Trophoblast cell (in vitro differentiated cells and primary cell): ENCODE measurements at places on chromosomes 1 and 21.

DNA sequence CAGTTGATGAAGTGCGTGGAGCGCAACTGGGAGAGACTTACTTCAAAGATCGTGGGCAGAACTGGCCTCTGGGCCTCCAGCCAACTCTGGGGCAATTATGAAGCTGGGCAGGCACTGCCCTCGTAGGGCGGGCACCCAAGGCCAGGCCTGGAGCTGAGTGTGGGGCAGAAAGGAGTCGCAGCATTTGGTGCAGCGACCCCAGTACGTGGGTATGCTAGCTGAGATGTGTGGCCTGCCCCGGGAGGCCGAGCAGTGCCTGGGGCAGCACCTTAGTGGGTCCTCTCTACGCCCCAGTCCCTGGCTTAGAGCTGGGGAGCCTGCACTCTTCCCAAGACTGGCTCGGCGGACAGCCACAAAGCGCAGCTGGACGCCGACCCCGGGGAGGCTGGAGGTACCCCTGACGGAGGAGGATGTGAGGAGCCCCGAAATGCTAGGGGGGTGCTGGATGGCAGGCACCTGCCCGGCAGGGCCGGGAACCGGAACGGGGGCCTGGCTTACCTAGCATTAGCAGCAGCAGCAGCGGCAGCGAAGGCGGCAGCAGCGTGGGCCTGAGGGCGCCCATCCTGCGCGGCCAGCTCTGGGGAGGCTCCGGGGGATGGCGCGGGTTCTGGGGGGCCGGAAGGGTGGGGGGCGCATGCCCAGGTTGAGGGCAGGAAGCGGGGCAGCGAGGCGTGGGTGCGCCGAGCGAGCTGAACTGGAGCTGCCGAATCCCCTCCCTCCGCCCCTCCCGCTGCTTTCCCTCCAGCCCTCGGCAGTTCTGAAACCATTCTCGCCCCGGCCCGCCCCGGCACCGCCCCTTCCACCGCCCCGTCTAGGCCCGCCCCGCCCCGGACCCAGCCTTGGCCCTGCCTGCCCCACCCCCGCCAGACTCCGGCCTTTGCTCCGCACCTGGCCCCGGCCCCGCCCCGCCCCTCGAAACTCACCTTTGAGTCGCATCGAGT lies at the start of gene IGSF8:
Gene IGSF8, minus strand, starts transcription at position 709 of the 941 bp plus-strand sequence. Its CDS starts 147 bp downstream, at position 562.
- DNase-seq: peak; percentile 54

GRCh38 chr1:91603409-91603808 lies 102.8 kb downstream of the CDC7 start:
- no peak for DNase-seq

DNA sequence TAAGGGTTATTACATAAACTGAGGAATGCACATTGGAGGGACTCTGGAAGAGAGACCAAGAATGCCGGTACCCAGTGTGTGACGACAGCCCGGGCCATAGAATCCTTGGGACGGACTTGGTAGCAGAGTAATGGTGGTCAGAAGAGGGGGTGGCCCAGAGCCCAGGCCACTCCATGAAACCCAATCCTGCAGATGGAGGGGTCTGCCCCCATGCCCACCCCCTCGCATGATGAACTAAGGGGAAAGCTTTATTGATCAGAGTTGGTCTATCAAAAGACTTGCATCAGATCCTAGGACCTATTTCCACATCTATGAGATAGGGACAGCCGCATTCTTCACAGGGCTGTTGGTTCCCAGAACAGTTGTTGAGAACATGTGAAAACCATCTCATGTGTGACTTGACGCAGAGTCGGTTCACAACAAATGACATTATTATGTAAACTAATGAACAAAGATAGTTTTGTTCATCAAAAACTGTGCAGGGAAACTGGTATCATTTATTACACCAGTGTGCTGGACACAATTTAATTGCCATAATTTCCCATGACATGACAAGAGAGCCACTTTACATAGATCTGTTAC lies 21.5 kb upstream of the SDC3 start:
- peak; percentile 40 for DNase-seq

GRCh38 chr1:246351721-246352120 lies 155.4 kb downstream of the SMYD3 start:
- DNase-seq: no peak

DNA sequence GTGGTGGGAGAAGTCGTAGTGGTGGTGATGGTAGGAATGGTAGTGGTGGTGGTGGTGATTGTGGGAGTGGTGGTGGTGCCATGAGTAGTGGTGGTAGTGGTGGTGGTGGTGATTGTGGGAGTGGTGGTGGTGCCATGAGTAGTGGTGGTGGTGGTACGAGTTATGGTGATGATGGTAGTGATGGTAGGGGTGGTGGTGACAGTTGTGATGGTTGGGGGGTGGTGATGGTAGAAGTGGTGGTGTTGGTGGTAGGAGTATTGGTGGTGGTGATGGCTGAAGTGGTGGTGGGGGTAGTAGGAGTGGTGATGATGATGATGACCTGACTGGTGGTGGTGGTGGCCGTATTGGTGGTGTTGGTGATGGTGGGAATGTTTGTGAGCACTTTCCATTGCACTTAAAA lies 107.1 kb downstream of the DISC1 start:
- no peak for DNase-seq

DNA sequence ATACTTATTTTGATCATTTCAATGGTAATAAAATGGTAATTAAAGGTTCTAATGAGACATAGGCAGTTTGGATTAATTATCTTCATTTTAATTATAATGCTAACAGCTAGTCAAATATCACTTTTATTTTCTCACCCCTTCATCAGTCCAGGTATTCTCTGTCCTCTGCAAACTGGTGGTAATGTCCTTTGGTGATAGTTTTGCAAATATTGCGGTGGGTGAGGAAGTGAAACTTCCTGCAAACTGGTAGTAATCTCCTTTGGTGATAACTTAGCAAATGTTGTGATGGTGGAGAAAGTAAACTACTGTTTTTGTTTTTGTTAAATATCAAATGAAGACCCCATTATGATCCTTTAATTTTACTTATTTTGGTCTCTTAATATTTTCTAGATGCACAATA lies 209.0 kb downstream of the AMY1C start:
- no peak for DNase-seq

DNA sequence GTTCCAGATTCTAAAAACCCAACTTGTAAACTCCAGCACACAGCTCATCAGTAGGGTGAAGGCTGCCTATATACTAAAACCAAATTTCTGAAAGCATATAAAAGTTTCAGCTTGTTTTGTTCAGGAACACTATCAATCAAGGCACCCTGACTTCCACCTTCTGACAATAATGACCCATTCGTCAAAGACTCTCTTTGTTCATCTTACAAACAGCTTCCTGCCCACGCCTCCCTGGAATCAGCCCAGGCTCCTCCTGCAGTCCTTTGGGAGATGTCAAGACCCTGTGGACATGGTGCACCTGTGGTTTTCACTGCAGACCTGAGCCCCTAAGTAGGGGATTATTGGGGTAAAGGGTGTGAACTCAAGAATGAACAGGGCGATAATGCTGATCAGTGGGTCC lies 178.9 kb upstream of the CAMK1G start:
- no peak for DNase-seq

- DNase-seq: no peak
These were observed 426.5 kb upstream of the DAB1 start for GRCh38 chr1:57850176-57850940.
